ENCODE measurements at places on chromosomes 6 and 20.

DNA sequence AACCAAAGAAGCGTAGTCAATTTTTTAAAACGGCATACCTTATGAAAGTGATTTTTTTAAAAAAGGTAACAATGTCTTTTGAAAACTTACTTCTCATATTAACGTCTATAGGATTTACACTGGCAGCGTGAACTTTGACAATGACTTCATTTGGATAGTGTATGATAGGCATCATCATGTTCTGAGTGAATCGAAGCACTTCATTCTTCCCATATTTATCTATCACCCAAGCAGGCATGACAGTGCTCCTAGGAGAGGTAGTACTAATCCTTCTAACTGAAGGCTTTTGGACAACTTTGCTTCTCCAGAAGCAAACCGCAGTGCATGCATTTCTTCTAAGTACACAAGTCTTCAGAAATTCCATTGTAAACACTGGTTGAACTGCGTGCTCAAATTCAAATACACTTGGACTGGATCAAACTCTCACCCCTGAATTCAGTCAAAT, 618 bp downstream of the RTN4IP1 start:
- DNase-seq = no peak

GRCh38 chr20:41052742-41053419, 24.3 kb downstream of the TOP1 start:
- no peak for DNase-seq

DNA sequence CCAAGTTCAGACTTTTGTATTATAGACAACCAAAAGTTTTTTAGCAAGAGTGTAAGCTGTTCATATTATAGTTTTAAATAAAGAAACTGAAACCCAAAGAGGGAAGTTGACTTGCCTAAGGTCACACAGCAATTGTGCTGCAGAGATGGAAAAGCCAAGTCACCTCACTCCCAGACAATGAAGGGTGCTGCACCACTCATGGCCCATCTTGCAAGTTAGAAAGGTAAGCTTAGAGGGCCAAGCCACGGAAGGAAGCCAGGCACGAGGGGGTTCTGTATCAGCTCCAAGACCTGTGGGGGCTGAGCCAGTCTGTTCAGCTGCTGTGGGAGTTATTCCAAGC, 860 bp downstream of the DEFB124 start:
- DNase-seq = no peak

DNA sequence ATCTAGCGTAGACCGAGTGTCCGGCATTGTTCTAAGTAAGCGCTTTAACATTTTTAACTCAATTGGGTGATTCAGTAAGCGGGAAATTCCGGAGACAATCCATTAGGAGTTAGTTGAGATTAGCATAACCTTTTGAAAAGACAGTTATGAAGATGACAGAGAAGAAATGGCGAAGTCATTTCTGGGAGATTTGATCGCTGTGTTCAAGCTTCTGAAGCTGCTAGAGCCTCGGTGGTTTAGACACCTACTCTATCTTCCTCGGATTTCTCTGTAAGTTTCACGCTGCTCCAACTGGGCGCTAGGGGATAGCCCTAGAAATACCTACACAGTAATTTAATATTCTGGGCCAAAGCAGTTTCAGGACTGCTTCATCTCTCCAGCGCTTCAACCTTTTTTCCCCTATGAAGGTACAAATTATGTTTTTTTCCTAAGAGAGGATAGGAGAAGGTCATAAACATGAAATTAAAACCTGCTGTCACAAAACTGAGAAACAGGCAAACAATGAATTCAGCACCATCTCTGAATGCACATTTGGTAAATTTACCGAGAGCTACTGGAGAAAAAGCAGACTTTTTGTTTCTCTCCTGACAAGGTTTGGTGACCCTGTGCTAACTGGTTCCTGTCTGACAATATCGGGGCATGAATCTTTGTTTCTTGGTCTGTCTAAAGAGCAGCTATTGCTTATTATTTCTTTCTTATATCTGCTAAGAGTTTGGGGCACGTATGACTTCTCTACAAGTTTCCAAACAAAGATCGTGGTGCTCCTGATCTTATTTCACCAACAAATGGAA, 22.4 kb downstream of the ZNF311 start:
- no peak for DNase-seq

GRCh38 chr6:10313799-10314162, 101.1 kb downstream of the TFAP2A start:
- no peak for DNase-seq

GRCh38 chr20:58111310-58112016, 117.0 kb downstream of the ANKRD60 start:
- DNase-seq = no peak

- no peak for DNase-seq
These were observed 460.2 kb upstream of the BTBD3 start for GRCh38 chr20:11457488-11457887.

GRCh38 chr6:40232698-40233097, 298.4 kb upstream of the MOCS1 start:
- no peak for DNase-seq

DNA sequence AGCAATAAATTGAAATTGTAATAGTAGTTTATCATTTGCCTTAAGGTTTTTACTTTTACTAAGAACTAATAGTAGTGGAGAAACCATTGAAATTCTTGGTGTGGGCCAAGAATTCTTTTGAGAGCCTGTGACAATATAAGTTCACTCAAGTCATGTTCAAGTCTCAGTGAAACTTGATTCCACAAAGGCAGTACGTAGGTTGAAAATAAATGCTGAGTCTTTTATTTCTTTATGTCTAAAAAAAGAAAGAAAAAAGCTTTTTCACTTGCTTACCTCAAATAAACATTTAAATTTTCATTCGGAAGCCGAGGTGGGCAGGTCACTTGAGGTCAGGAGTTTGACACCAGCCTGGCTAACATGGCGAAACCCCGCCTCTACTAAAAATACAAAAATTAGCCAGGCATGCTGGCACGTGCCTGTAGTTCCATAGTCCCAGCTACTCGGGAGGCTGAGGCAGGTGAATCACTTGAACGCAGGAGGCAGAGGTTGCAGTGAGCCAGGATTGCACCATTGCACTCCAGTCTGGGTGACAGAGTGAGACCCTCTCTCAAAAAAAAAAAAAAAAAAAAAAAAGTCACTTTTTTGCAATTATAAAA, 57.8 kb upstream of the NELFCD start:
- no peak for DNase-seq

- DNase-seq = no peak
These were observed 120.8 kb downstream of the CCDC170 start for GRCh38 chr6:151614630-151615029.

DNA sequence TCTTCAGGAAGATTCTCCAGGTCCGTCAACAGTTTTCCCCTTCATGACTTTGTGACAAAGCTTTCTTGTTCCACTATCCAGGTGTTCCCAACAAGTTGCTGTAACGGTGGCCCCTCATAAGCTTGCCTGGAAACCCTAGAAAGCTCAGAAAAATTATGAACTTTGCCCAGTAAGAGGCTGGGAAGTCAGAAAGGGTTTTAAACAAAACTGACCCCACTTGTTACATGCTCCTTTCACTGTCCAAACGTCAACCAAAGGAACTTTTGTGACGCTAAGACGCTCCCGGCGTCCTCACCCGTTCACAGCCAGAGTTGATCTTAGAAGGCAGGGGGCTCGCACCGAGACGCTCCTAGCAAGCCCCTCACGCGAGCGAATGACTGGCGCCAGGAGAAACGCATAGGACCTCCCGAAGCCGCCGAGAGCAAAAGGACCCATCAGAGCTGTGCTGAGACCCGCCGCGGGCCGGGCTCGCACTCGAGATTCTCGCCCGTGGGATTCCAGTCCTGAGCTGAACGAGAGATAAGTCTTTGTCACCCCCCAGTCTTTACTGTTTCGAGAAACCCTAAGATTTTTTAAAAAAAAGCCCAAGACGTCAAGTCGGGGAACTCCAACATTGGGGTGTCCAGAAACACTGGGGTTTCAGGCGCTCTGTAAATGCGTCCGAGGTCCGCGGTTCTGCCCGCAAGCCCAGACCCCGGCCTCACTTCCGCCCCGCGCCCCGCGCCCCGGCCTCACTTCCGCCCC, 544 bp upstream of the ACAT2 start:
- DNase-seq = no peak

DNA sequence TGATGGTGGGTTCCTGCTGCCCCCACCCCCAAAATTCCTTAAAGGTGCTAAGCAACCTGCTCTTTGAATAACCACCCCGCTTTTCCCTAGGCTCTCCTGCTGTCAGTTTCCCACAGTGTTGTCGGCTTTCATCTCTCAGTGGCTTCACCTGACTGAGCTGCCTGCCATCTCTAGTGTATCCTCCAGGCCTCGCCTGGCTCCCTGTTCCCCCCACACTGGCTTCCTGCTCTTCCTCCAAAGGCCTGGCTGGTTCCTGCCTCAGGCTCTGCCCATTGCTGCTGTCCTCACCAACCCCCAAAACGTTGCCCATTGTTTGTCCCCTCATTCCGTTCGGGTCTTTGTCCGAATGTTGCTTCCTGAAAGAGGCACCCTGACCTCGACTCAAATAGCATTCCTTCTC, 93.8 kb upstream of the POPDC3 start:
- DNase-seq = no peak

GRCh38 chr6:165883851-165884640, 221.0 kb upstream of the PDE10A start:
- no peak for DNase-seq

GRCh38 chr6:15365273-15365687, 119.4 kb downstream of the JARID2 start:
- peak; percentile 48 for DNase-seq

GRCh38 chr6:8057793-8058192, 6.4 kb downstream of the BLOC1S5 start:
- DNase-seq = no peak

DNA sequence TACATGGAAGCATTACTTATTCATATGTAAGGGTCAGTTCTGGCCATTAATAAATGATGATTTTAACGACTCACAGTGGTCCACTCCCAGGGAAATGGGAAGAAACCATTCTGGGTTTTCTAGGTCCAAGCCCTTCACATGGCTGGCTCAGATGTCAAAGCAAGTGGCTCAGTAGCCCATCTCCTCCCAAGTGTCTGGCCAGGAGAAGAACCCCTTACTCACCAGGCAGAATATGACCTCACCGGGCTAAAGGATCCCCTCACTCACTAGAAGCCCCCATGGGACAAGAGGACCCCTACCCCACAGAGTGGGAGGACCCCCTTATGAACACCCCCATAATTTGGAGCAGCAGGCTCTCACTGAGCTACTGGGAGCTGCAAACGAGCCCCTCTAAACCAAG, 34.0 kb downstream of the PREX1 start:
- DNase-seq = no peak

GRCh38 chr6:100228437-100228833, 234.4 kb upstream of the MCHR2 start:
- DNase-seq = no peak

GRCh38 chr6:33607784-33608161, 13.3 kb upstream of the ITPR3 start:
- no peak for DNase-seq

DNA sequence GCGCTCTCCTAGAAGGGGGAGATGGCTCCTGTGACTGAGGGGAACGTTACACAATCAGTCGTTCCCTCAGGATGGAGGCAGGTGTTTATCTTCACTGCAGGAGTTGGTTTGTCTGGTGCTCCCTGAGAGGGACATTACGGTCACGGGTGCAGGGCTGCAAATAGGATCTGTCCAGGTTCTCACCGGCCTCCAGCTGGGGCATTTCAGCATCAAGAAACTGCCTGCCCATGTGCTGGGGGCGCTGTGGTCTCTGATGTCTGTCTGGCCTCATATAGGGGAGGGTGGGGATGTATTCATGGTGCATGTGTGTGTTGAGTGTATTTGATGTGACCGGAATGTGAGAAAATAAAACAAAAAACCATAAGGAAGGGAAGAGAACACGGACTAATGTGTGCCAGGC, 77.1 kb downstream of the TBC1D7 start:
- DNase-seq = no peak

All from CD8-positive, alpha-beta T cell (primary cell).